ENCODE measurements at places on chromosomes 7 and 10.

DNA sequence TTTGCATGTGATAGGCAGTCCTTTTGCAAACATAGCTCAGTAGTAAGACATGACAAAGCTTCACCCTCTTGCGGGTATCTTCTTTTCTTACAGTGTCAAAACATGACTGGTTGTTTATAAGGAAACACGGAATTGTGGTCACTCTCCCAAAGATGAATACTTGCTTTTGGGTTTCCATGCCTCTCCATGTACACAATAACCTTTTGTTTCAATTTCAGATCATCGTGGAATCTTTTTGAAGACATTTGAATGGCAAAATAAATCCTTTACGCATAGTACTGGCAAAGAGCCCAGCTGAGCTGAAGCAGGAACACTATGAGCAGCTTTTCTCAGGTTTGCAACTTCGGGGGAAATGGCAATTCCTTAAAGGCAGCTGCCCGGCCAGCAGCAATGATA is 156.8 kb upstream of the FRMD4A start:
- DNase-seq, result no peak

GRCh38 chr7:14147532-14147931 is 158.1 kb upstream of the ETV1 start:
- DNase-seq, result no peak

DNA sequence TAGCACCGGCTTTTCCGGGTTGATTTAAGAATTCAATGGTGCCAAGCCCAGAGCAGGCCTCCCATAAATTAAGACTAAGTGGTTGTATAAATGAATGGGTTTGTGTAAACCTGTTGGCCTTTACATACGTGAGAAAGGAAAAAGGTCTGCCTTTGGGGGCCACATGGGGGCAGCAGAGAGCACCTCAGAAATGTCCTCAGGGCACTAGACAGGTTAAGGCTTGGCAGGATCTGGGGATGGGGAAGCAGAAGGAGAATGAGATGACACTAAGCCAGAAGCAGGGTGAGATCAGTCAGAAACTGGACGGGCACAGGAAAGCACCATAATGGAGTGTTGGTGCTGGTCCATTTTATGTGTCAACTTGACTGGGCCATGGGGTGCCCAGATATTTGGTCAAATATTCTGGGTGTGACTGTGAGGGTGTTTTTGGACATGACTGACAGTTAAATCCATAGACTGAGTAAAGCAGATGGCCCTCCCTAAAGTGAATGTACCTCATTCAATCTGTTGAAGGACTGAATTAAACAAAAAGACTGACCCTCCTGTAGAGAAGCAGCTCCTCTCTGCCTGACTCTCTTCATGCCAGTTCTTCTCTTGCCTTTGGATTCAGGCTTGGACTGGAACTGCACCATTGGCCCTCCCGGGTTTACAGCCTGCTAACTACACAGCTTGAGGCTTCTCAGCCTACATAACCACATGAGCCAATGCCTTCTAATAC is 58.9 kb downstream of the FRMPD2 start:
- DNase-seq, result no peak

GRCh38 chr10:117418121-117418520 is 42.9 kb upstream of the PDZD8 start:
- DNase-seq, result no peak

DNA sequence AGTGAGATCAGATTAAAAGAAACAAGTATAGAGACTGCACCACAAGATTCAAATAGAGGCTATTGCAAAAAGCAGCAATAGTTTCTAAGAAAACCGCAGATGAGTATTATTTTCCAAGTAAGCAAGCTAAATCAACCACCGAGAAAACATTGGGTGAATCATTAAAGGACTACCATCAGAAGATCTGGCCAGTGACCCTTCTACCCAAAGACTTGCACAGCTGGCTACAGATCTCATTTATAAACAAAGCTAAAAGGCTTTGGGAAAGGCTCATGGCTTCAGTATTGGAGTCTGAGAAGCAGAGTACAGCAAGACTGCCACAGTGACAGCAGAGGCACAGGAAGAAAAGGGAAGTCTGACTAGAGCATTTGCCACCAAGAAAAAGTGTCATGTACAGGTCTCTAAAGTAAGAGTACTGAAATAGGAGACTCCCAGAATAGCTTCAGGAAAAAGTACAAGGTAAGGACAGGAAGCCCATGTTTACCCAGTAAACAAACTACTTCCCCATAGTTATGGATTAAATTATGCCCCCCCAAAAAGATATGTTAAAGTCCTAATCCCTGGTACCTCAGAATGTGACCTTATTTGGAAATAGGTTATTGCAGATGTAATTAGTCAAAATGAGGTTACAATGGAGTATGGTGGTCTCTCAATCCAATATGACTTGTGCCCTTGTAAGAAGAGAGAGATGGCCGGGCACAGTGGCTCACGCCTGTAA is 19.0 kb downstream of the STEAP1 start:
- DNase-seq, result no peak

DNA sequence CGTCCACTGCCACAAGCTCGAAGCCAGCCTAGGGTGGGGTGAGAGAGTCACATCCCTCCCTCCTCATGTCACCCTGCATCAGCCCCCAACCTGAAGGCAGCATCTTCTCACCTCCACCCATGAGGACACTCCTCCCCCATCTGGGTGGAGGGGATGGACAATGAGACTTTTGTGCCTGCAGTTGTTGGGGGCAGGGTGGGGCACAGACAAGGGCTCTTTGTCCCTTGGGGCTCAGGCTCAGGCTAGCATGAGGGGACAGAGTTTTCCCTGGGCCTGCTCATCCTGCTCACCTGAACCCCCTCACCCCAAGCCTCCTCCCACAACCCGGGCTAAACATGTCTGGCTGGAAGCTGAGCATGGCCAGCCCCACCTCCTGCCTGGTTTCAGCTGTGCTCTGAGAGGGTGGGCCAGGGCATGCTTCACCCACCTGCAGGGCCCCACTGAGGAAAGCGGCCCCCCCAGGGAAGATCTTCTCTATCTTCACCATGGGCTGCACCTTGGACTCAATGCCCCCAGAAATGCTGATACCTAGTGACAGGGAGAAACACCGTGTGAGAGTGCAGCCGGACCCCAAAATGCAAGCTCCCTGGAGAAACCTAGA is 9.3 kb downstream of the LZTS2 start:
- no peak for DNase-seq

DNA sequence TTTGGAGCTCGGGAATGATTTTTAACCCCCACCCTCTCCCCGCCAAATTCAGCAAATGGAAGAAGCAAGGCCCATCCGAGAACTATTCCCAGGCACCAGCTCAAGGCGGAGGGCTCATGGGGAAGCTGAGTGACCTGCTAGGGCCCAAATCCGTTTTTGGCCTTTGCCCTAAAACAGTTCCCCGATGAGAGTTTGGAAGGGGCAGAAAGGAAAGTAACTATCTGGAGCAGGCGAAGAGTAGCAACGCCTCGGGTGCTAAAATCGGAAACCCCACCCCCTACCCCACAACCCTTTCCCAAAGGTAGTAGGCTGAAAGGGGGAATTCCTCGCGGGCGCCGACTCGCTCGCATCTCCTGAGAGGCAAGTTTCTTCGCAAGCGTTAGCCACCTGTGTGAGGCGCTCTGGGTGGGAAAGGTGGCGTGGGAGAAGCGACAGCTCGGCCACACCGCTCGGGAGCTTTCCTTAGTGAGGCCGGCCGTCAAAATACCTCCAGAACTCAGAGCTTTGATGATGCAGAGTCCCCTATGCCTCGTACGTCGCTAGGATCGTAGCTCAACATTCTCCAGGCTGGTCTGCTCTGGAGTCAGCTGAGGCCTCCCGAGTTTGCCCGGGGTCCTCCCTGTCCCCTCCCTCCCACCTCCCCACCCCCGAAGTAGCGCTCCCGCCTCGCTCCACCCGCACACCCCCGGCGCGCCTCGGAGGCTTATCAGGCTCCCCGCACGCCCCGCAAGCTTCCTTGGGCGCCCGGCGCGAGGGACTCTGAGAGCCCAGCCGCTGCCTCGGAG is 642 bp upstream of the PRKG1 start:
- peak; percentile 64 for DNase-seq

- no peak for DNase-seq
These were observed 225.7 kb downstream of the RPS24 start for GRCh38 chr10:78259391-78259790.

GRCh38 chr7:121803039-121803438 is 69.9 kb upstream of the PTPRZ1 start:
- DNase-seq, result no peak

DNA sequence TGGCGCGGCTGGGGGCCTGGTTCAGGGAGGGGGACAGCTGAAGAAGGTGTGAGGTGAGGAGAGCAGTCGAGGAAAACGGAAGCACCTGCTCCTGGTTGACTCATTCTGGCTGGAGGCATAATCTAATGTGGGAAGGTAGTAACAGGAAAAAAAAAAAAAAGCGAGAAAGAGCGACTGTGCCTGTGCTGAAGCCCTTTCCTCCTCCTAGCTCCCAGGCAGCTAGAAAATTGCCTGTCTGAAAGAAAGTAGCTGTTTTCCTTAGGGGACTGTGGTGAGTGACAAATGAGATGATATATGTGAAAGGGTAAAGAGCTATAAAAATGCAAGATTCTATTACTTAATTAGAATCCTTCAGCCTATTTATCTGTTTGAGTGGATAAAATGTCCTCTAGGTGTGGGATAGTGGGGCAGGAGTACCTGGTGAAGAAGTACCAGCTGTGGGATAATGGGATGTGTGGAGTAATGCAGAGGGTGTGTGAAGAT is 4.9 kb upstream of the MEST start:
- no peak for DNase-seq

GRCh38 chr7:24042028-24042427 is 242.0 kb upstream of the NPY start:
- DNase-seq, result no peak

DNA sequence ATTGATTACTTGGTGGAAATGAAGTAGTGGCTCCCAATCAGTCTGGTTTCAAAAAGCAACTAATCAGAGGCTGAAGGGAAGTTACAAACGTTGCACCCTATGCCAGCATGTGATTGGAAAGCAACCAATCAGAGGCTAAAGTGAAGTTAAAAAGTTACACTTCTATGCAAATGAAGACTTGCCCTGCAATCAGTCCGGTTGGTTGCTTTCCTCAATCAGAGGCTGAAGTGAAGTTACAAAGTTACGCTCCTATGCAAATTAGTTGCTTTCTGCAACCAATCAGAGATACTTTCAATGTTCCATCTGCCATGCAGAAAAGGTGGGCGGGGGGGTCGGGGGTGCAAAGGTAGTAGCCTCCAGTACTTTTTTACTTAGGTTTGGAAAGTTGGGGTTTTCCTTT is 1077.1 kb downstream of the TYW1 start:
- no peak for DNase-seq

GRCh38 chr10:63467841-63468240 is 2.1 kb upstream of the JMJD1C start:
- DNase-seq, result no peak

GRCh38 chr7:124155432-124156022 is 122.7 kb upstream of the TMEM229A start:
- DNase-seq, result peak; percentile 2

GRCh38 chr7:587767-588166 is 68.1 kb upstream of the PDGFA start:
- DNase-seq, result no peak

GRCh38 chr7:159033956-159034355 is 110.7 kb downstream of the VIPR2 start:
- no peak for DNase-seq

DNA sequence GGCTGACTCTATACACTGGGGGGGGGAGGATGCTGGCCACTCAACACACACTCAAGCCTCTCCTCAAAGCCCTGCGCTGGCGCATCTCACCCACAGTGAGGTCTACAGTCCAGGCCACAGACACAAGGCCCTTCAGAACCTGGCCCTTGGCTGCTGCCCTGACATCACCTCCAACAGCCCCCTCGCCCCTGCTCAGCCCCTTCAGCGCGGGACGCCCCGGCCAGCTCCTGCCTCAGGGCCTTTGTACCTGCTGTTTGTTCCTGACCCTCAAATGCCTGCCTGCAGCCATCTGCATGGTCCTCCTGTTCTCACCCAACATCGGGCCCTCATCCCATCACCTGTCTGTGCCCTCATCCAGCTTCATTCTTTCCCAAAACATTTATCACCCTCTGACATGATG is 572.6 kb downstream of the DNAJB6 start:
- no peak for DNase-seq

- DNase-seq, result no peak
These were observed 521.4 kb upstream of the GHITM start for GRCh38 chr10:83617692-83618545.

GRCh38 chr10:48404646-48405045 is 98.2 kb downstream of the MAPK8 start:
- no peak for DNase-seq

DNA sequence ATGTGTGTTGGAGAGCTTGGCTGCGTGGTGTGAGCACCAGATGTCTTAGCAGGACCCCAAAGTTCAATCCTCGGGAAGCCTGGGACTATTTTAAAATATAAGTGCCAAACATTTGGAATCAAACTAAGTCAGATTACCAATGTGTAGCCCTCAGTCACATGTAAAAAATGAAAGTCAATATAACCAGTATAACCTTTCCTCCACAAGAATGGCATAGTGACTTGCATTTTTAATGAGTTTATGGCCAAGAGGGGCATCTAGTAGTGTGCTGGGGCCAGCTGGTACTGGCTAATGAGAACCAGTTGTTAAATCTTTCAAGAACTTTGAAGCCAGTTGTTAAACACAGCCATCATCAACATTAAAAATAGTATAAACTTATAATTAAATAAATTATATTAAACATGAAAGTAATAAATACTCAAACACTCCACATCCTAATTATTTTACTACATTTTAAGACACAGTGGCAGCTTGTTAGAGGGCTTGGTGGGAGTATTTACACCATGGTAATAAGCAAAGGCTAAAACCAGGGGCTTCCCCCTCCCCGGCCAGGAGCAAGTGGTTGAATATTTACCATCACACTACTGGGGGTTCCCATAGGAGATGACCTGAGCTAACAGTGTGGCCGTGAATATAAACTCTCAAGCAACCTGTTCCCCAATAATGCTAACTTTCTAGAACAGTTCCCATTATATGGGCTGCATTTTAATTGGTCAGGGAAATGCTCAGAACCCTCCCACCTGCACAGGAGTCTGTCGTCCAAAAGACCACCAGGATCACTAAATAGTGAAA is 7.9 kb upstream of the FAM170B start:
- no peak for DNase-seq

DNA sequence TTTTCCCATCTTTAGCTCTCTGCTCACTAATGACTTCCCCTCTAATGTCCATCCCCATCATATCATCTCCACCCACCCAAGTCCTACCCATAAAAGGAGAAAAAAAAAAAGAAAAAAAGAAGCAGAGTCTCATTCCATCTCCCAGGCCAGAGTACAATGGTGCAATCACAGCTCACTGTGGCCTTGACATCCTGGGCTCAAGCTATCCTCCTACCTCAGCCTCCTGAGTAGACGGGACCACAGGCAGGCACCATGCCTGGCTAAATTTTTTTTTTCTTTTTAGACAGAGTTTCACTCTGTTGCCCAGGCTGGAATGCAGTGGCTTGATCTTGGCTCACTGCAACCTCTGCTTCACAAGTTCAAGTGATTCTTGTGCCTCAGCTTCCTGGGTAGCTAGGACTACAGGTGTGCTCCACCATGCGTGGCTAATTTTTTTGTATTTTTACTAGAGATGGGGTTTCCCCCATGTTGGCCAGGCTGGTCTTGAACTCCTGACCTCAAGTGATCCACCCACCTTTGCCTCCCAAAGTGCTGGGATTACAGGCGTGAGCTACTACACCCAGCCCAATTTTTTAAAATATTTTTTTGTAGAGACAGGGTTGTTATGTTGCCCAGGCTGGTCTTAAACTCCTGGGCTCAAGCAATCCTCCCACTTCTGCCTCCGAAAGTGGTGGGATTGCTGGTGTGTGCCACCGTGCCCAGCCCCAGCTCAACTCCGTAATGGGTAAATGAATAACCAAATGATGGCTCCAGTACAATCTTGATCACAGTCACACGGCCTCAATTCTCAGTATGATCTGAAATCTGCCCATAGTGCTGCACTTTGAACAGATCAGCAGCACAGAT is 24.6 kb upstream of the SGMS1 start:
- DNase-seq, result no peak
